ENCODE measurements at places on chromosomes 12 and 14.

DNA sequence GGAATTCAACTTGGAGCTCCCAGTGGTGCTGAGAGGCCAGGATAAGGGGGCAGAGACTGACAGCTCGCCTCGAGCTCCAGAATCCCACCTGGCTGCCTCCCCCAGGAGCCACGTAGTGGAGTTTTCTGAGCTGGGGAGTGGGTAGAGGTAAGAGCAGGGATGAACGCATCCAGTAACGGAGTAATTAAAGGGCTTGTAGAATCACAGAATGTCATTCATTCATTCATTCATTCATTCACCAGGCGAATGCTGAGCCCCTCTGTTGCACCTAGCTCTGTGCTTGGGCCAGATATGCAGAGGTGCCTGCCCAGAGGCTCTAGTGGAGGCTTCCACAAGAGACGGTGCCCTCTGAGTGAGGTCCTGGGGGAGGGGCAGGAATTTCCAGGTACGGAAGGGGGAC, 8.1 kb downstream of the FAM181A start:
- no peak overlapping the region for H3K27ac ChIP-seq
- DNase-seq: no peak
- peaks cover 5% of the 10 kb centered on the region for H3K4me1 ChIP-seq
- no peaks in the 10 kb centered on the region for H3K36me3 ChIP-seq

GRCh38 chr12:49244176-49244575, 20.7 kb upstream of the TUBA1C start:
- no peaks in the 10 kb centered on the region for H3K36me3 ChIP-seq
- no peaks in the 10 kb centered on the region for H3K27me3 ChIP-seq
- no peak for DNase-seq
- no peaks in the 10 kb centered on the region for H3K4me1 ChIP-seq
- H3K4me3 ChIP-seq: no peak overlapping the region

DNA sequence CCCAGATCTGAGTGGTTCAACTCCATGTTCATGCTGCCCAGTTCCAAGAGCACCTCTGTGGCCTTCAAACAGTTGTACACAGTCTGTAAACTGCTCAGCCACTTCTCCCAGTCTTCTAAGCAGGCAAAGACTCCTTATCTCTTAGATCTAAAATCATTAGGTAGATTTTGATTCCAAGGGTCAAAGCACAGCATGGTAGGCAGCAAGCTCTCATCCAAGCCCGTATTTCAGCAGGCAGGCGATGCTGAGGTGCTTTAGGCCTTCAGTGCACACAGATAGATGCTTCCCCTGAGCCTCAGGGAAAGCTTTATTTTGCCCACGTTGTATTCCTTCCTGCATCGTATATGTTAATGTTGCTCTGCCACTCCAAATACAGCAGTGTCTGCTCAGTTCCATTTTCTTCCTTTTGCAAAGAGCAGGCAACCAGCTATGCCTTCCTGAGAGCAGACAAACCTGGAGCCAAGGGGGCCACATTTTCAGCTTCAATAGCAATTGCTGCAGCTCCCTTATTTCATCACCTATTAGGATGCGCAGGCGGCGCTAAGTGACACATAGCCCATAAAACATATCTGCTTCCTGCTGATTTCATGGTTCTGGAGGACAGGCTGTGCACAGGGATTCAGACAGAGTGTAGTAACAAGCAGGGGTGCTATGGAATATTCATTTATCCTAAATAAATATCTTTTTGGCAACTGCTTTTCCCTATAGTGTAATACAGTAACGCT, 67.5 kb downstream of the ETV6 start:
- H3K27ac ChIP-seq: no peak overlapping the region
- no peaks in the 10 kb centered on the region for H3K27me3 ChIP-seq
- no peak overlapping the region for H3K4me3 ChIP-seq
- no peaks in the 10 kb centered on the region for H3K36me3 ChIP-seq
- peaks cover 16% of the 10 kb centered on the region for H3K4me1 ChIP-seq

- no peak overlapping the region for H3K4me3 ChIP-seq
- no peak overlapping the region for H3K27ac ChIP-seq
- no peak for DNase-seq
- H3K4me1 ChIP-seq: no peaks in the 10 kb centered on the region
- H3K27me3 ChIP-seq: peaks cover 97% of the 10 kb centered on the region
These were observed 93.5 kb downstream of the SMOC1 start for GRCh38 chr14:69972755-69973154.

GRCh38 chr14:105507247-105507646, 16.2 kb downstream of the TEDC1 start:
- no peak overlapping the region for H3K27ac ChIP-seq
- peaks cover 8% of the 10 kb centered on the region for H3K4me1 ChIP-seq
- H3K27me3 ChIP-seq: no peaks in the 10 kb centered on the region
- no peak for DNase-seq
- H3K4me3 ChIP-seq: no peak overlapping the region
- H3K36me3 ChIP-seq: no peaks in the 10 kb centered on the region

Data from PC-3 (cell line).